ENCODE measurements at places on chromosomes 7 and 10.

DNA sequence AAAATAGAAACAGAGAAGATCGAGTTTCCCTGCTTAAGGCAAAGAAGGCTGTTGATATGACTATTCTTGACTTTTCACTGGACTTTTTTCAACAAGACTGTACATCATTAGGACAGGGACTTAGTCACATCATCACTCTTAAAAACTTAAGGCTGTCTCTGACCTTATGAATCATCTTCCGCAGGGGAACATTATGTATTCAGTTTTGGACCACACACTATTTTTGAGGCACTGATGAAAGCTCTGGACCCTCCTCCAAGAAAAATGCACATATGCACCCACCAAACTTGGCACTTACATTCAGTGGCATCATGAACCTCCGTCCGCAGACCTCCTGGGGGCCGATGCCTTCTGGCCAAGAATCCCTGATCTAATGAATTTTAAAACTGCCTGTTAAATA is 96.4 kb downstream of the CALD1 start:
- DNase-seq, result no peak

DNA sequence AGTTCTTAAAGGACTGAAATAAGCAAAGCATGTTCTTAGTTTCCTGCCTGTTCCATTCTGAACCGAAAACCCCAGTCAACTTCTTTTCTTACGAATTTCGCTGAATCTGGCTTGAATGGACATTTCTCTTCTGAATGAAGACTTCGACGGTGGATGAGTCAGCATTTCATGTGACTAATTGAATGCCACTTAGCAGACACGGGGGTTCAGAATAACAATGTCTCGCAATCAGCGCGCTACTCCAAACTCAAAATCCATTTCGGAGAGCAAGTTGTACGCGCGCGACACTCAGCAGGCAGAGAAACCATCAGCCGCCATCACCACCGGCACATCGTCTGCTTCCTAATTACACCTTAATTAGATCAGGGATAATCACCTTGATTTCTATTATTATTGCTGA is 239.0 kb upstream of the KLF6 start:
- no peak for DNase-seq

DNA sequence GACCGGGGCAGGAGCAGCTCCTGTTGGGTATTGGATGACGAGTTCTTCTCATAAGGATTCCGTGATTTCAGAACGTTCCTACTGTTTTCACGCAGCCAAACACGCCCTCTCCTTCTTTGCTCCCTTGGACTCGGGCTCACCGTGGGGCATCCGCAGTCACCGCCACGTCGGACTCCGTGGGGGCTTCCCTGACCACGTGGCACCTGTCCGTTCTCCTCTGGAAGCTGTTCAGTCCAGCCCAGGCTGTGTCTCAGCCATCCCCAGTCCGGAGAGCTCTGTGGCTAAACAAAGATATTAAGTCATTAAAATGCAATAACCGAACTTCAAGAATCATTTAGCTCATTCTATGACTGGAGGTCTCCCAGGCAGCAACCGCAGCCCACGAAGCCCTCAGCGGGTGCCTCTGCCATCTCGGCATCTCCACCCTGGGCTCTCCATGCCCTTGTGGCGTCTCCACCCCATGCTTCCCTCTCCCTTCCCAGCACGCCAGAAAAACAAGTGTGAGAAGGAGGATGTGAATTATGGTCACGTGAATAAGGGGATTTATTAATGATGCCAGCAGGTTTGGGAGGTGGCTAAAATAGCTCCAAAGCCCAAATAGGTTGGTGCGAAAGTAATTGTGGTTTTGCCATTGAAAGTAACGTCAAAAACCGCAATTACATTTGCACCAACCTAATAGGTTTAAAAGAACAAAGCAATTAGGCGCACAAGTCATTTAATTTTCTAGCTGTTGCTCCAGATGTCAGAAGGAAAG is 224.6 kb upstream of the PPP2R2D start:
- no peak for DNase-seq

DNA sequence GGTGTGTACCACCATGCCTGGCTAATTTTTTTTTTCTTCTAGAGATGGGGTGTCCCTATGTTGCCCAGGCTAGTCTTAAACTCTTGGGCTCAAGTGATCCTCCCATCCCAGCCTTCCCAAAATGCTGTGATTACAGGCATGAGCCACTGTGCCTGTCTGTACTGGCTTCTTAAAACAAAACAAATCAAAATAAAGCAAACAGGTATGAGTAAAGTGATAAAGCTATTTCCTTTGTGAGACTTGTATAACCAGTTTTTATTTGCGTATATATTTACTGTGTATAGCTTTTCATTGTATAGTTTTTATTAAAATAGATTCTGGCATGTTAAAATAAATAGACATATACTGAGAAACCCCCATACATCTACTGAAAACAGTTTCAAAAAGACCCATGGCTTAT is 14.3 kb downstream of the LCOR start:
- DNase-seq, result no peak

DNA sequence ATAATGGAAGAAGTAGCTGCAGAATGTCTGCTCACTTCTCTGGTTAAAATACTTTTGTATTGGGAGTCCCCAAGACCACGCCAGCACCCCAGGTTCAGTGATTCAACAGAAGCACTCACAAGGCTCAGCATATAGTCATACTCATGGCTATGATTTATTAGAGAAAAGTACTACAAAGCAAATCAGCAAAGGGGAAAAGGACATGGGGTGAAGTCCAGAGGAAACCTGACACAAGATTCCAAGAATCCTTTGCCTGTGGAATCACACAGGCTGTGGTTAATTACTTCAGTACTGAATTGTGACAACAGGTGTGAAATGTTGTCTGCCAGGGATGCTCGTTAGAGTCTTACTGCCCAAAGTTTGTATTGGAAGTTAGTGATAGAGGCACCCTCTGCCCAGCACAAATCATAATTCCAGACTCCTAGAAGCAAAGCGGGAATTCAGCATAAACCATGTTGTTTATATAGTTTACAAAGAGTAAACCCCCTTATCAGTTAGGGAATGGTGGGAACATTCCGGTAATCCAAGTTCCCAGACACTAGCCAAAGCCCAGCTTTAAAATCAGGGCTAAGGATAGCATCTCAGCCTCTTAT is 79.4 kb downstream of the HYCC1 start:
- no peak for DNase-seq

GRCh38 chr10:131142517-131143380 is 168.8 kb downstream of the TCERG1L start:
- DNase-seq, result no peak

DNA sequence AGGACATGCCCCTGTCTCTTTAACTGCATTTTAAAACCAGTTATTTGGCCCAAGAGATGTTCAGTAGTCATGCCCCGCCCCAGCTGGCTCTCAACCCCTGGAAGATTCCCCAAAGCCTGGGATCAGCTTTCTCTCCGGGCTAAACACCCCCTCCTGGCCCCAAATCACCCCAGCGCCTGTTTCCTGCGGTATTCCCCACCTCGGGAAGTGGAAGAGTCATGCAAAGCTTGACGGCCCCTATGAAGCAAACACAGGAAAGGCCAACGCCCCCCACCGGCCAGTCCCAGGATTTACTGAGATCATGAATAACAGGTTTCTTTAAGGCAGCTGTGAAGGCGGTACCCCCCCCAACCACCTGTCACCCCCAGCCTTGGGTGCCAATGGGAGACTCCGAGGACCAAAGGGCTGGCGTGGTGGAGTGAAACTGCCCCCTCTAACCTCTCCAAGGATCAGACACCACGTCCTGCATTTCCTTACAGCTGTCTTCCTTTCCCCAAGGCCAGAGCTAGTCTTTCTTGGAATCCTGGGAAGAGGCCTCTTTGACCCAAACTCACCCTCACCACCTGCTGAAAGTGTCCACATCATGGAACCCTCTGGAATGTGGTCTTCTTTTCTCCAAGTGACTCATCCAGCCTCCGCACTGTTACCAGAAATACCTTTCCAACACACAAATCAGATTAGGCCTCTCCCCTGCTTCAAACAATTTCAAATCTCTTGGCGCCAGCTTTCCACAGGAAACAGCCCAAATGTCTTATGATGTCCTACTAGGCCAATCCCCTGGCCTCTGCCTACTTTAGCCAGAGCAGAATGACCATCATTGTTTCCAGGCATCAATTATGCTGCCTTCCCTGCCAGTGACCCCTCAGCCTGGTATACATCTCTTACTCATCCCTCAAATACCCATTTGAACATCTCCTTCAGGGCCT is 301.5 kb downstream of the ZEB1 start:
- DNase-seq, result no peak

- DNase-seq, result no peak
These were observed 24.7 kb downstream of the STAM start for GRCh38 chr10:17668435-17669184.

DNA sequence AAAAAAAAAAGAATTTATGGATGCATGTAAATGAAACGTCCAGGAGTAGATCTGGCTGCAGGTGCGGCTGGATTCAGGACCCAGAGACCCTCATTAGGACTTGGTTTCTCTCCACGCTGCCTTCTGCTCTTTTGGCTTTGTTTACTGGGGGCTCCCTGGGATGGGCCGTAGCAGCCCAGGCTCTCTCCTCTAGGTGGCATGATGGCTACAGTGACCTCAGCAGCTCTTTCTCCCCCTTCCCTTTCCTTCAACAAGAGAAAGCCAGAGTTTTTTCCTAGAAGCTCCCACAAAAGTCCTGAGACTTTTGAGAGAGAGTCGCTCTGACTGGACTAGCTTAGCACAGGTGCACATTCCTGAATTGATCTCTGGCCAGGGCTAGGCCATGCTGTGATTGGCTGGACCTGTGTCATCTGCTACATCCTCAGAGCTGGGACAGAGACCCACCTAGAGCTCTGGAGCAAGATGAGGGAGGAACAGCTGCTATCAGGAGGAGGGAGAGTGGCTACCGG is 67.8 kb upstream of the PDCD4 start:
- DNase-seq, result no peak

- peak; percentile 78 for DNase-seq
These were observed 238.9 kb downstream of the CAMK1D start for GRCh38 chr10:12588091-12588860.

GRCh38 chr7:158568974-158569857 is 18.4 kb downstream of the PTPRN2 start:
- DNase-seq, result no peak

- peak; percentile 46 for DNase-seq
These were observed 38.8 kb downstream of the TMEM60 start for GRCh38 chr7:77759294-77759889.

DNA sequence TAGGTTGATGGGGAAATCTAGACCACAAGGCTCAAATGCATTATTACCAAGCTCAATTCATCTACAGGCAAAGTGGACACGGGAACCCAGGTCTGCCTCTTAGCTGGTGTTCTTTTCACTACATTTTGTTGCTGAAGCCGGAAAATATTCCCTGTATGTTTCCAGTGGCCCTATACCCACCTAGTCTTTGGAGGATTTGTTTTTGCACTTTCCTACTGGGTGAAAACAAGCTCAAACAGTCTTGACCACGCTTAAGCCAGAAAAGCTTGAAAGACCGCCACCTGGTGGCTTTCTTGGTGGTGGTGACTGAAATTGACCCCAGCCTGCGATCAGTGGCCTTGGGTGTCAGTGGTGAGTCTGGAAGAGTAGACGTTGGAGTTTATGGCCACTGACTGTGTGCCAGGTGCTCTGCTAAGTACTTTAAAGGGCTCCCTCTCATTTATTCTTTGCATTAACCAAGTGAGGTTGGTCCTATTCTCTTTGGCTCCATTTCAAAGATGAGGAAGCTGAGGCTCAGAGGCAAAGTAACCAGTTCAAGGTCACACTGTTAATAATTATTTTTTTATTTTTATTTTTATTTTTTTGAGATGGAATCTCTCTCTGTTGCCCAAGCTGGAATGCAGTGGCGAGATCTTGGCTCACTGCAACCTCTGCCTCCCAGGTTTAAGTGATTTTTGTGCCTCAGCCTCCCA is 11.1 kb upstream of the CRTAC1 start:
- DNase-seq, result no peak

DNA sequence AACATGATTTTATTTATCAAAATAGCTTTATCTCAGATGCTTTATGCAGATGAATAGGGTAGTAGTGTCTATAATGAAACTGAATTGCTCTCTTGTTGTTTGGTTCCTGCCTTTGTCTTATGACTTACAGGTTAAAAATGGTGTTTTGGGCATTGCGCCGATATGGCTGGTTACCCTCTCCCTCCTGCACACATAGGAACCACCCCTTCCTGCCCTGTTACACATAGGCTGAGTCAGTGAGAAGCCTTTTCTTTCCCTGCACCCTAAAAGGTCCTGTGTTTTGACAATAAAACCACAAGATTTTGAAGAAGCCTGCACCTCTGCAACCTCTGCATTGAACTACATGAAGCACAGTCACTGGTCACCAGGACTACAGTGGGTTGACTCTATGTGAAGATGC is 655.8 kb upstream of the ANKRD30A start:
- DNase-seq, result no peak

DNA sequence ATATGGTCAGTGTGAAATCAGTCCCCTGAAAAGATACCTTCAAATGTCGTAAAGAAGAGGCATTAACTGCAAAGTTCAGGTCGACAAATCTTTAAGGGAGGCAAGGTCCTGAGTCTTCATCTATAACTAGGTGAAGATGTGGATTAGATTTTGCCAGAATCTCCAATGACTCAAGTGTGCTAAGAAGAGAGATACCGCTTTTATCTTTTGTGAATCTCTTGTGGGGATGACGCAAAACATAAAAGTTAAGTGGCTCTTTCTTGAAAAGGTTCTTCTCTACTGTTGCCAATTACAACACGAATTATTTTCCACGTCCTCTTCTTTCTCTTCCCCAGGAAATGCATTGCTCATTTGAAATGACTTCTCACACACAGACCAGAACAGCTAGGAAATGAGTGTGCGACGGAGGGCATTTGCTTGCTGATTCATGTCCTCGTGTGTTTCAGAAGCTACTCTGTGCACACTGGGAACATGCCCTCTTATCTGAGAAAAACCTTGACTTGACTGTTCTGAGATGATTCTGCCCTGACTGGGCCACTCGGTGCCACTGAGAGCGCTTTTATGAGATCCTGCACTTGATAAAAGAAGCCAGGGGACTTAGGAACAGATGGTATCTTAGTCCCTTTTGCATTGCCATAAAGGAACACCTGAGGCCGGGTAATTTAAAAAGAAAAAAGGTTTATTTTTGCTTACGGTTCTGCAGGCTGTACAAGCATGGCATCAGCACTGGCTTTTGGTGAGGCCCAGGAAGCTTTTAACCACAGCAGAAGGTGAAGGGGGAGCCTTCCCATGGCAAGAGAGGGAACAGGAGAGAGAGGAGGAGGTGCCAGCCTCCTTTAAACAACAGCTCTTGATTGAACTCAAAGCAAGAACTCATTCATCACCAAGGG is 169.5 kb upstream of the PFKP start:
- no peak for DNase-seq

DNA sequence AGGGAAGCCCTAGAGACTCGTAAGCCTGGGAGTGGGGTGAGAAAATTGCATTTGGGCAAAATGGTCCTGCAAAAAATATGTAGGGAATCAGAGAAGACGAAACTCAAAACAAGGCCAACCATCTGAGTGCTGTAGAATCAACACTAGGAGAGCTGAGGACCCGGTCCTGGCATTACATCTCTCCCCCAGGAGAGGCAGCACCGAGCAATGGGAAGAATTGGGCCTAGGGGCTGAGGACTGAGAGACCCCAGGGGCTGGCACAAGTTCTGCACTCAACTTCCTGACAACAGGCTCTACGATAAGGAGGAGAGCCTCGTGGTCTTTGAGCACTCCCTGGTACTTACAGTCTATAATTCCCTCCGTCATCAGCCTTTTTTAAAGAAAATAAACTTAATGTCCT is 47.6 kb downstream of the BPGM start:
- DNase-seq, result no peak

GRCh38 chr7:45920502-45921380 is at the start of gene IGFBP3:
IGFBP3 (minus strand) TSS chr7:45921272; CDS start chr7:45921140, 132 bp downstream.
- peak; percentile 56 for DNase-seq
